ENCODE measurements at places on chromosomes 4 and X.

GRCh38 chr4:3797831-3798790 is 31.9 kb downstream of the ADRA2C start:
- no peaks in the 10 kb centered on the region for H3K4me1 ChIP-seq
- H3K27ac ChIP-seq = no peak overlapping the region
- H3K4me3 ChIP-seq = no peak overlapping the region
- no peak for DNase-seq

GRCh38 chr4:76377911-76378310 is 43.0 kb downstream of the CCDC158 start:
- H3K36me3 ChIP-seq = no peaks in the 10 kb centered on the region
- no peak for DNase-seq
- no peak overlapping the region for H3K27ac ChIP-seq
- H3K27me3 ChIP-seq = no peaks in the 10 kb centered on the region
- H3K4me1 ChIP-seq = peaks cover 21% of the 10 kb centered on the region
- H3K4me3 ChIP-seq = no peak overlapping the region

DNA sequence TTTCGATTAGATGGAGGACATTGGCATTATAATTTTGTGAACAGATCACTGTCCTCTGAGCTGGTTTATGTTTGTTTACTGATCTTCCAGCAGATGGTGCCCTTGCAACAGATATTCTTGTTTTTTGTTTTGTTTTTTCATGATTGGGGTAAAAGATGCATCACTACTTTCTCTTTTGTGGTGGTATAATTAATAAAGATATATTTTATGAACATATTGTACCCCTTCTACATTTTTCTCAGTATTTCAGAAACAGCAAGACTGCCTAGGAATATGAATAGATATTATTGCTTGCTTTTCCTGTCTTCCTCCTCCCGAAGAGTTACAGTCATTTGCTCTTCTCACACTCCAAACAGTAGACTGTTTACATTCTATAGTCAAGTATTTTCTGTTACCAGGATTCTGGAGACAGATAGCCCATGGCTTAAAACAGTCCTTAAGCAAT is 905.2 kb downstream of the TRAM1L1 start:
- H3K27ac ChIP-seq = no peak overlapping the region
- no peak overlapping the region for H3K4me3 ChIP-seq
- no peaks in the 10 kb centered on the region for H3K27me3 ChIP-seq
- H3K36me3 ChIP-seq = no peaks in the 10 kb centered on the region
- no peaks in the 10 kb centered on the region for H3K4me1 ChIP-seq

DNA sequence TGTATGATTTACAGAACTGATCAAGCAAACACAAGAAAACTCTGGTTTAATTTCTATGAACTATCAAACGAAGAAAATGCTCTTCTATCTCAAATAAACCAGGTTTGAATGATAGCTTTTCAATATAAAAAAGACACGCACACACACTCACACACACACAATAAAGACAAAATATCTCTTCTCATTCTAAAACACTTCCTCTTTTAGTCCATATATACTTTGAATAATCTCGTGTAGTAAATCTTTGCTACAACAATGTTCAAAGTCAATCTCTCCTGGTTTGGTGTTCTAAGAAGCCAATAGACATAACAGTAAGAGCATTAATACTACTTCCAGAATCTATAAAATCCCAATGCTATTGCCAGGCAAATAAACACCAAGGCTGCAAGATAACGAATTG is 13.3 kb downstream of the CXCL2 start:
- no peak overlapping the region for H3K4me3 ChIP-seq
- H3K27ac ChIP-seq = no peak overlapping the region
- H3K4me1 ChIP-seq = no peaks in the 10 kb centered on the region
- no peaks in the 10 kb centered on the region for H3K27me3 ChIP-seq
- H3K36me3 ChIP-seq = no peaks in the 10 kb centered on the region

DNA sequence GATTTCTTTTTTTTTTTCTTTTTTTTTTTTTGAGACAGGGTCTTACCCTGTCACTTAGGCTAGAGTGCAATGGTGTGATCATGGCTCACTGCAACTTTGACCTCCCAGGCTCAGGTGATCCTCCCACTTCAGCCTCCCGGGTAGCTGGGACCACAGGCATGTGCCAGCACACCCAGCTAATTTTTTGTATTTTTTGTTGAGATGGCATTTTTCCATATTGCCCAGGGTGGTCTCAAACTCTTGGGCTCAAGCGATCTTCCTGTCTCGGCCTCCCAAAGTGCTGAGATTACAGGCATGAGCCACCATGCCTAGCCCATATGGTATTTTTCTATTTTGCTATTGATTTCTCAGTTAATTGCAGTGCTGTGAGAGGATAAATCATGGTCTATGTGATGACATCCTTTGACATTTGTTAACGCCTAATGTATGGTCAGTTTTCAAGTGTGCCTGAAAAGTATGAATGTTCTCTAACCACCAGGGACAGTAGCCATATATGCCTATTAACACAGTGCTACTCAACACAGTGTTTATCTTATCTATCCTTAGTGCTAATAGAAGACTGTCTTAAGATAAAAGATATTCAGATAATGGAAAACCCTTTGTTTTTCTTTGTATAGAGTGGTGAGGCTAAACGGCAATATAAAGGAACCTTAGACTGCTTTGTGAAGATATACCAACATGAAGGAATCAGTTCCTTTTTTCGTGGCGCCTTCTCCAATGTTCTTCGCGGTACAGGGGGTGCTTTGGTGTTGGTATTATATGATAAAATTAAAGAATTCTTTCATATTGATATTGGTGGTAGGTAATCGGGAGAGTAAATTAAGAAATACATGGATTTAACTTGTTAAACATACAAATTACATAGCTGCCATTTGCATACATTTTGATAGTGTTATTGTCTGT is 9.1 kb upstream of the HSPA4L start:
- H3K4me3 ChIP-seq = no peak overlapping the region
- no peak overlapping the region for H3K27ac ChIP-seq
- no peaks in the 10 kb centered on the region for H3K27me3 ChIP-seq
- no peak for DNase-seq
- no peaks in the 10 kb centered on the region for H3K36me3 ChIP-seq

DNA sequence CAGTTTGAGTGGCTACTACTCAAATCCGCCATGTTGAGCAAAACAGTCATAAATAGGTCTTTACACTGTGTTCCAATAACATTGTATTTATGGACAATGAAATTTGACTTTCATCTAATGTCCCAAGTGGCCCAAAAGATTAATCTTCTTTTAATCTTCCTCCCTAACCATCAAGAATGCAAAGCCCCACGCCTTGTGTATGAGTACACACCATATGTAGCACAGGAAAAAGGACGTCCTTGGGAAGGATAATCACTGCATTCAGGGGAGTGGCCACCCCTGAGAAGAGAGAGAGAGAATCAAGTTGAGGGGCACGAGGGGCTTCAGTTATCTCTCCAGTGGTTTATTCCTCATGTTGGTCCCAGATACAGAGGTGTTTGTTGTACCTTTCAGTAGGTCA is 33.1 kb downstream of the RBM47 start:
- DNase-seq = no peak
- no peak overlapping the region for H3K27ac ChIP-seq
- H3K36me3 ChIP-seq = no peaks in the 10 kb centered on the region
- H3K4me3 ChIP-seq = no peak overlapping the region

GRCh38 chr4:17780501-17781299 is 721 bp downstream of the FAM184B start:
- no peak overlapping the region for H3K27ac ChIP-seq
- H3K4me1 ChIP-seq = peaks cover 14% of the 10 kb centered on the region
- DNase-seq = no peak
- no peaks in the 10 kb centered on the region for H3K27me3 ChIP-seq
- no peaks in the 10 kb centered on the region for H3K36me3 ChIP-seq

GRCh38 chr4:86720508-86721068 is 126.5 kb downstream of the PTPN13 start:
- H3K4me3 ChIP-seq = no peak overlapping the region
- H3K4me1 ChIP-seq = no peaks in the 10 kb centered on the region
- no peaks in the 10 kb centered on the region for H3K27me3 ChIP-seq
- no peak for DNase-seq
- no peak overlapping the region for H3K27ac ChIP-seq

- H3K4me3 ChIP-seq = no peak overlapping the region
- H3K27ac ChIP-seq = no peak overlapping the region
- no peaks in the 10 kb centered on the region for H3K36me3 ChIP-seq
- DNase-seq = no peak
- no peaks in the 10 kb centered on the region for H3K4me1 ChIP-seq
Observed at GRCh38 chr4:167918077-167918476, 174.3 kb upstream of the ANXA10 start.

All from thoracic aorta (tissue), 2 donors.